ENCODE measurements at places on chromosomes 1 and 21.

GRCh38 chr1:21495225-21495820 lies 13.9 kb upstream of the ALPL start:
- no peak for DNase-seq

DNA sequence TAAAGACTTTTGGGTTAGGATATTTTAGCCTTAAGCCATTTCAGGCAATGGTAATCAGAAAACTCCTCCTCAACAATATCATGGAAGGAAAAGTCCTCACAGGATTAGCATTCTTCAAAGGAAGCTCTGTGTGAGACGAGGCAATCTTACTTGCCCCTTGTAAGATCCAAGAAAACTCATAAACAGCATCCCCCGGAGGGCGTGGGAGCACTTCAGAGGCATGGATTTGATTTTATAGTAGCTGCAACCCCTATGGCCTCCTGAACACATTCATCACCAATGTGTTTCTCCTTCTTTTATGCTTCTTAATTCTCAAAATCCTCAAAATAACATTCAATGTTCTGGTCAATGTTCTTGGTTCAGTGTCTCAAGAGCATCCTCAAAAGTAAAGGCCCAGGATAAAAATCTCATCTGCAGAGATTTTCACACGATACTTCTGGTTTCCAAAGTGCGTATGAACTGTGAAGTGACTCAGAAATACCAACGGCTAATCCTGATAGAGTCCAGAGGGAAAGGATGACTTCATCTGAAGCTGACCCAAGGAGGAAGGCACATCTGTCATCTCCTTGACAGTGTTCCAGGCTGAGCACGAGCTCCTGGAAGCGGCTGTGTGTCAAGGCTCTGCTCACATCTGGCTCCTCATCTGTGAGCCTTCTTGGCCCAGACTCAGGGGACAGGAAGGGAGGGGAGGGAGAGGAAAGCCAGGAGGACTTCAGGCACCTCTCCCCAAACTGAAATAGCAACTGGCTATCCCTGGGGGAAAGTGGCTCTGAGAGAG lies 49.3 kb upstream of the PSEN2 start:
- DNase-seq, result peak; percentile 81

- DNase-seq, result no peak
Measured at GRCh38 chr1:91731815-91732214, 154.1 kb downstream of the TGFBR3 start.

DNA sequence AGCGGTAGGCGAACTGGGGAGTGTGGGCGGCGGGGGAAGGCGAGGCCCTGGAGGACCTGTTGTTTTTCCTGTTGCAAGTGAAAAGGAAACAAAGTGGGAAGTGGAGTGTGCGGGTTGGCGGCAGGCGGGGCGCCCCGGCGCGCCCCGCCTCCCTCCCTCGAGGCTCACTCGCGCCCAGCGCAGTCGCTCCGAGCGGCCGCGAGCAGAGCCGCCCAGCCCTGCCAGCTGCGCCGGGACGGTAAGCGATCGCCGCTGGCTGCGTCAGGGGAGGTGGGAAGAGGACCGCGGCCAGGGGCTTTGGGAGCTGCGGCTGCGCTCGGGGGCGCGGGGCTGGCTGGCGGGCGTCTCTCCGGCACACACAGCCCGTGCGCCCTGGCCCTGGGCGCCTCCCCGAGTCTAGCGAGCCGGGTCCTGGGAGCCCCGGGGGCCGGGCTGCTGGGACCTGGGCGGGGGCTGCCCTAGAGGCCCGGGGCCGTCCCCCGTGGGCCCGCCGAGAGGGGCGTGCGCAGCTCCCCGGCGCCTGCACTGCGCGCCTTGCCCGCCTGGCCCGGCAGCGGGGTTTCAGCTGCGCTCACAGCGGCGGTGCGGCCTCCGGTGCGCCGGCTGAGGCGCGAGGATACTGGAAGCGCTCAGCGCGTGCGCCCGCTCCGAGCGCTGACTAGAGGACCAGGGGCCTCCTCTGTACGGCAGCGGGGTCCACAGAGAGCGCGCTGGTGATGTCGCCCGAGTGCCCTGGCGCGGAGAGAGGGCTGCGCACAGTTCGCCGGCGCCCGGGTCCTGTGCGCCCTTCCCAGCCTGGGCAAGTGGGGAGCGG lies at the start of gene PIK3CD:
PIK3CD (plus strand) TSS at position 167 of the 814 bp plus-strand sequence. CDS start 58,725 bp downstream, outside the sequence.
- DNase-seq, result peak; percentile 13

DNA sequence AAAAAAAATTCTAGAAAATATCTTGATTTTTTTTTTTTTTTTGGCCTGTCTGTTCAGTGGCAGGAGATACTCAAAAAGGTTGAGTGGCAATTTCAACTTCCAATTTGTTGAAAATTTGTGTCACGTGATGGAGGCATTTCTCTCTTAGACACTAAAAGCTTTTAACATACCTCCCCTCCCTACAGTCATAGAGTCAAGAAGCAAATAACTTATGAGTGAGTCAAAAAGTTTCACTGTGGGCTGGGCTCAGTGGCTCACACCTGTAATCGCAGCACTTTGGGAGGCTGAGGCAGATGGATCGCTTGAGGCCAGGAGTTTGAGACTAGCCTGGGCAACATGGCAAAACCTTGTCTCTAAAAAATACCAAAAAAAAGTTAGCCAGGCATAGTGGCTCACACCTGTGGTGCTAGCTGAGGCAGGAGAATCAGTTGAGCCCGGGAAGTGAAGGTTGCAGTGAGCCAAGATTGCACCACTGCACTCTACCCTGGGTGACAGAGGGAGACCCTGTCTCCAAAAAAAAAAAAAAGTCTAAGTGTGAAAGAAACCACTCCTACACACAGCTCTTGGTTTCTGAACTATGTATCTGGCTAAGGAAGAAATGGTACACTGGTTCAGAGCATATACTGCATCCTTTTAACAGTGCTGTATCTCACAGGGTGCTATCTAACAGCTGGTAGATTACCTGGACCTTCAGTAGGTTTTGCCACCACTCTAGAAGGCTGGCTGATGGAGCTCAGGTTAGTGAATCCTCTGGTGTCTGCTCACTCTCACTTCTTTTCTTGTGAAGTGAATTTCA lies 11.6 kb upstream of the BSDC1 start:
- DNase-seq, result no peak

DNA sequence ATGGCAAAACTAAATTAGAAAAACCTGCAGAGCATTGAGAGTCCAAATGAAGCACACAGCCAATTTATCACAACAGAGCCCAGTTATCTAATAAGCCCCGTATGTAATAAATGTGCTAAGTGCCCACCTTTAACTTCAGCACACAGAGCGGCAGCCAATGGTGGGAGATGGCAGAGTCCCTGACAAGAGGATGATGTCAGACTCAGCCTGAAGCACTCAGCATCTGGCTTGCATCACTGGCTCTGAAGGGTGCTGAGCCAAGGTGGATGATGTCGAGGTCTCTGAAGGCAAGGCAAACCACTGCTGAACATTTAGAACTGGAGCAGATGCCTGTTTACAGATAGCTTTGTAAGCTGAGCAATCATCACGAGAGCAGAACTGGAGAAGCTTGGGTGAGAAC lies 118.3 kb downstream of the NUF2 start:
- DNase-seq, result no peak

- DNase-seq, result no peak
Measured at GRCh38 chr21:40882192-40882915, 35.4 kb upstream of the DSCAM start.

GRCh38 chr1:246139745-246140182 lies 367.3 kb downstream of the SMYD3 start:
- peak; percentile 64 for DNase-seq

GRCh38 chr1:30277911-30278310 lies 445.5 kb downstream of the MATN1 start:
- DNase-seq, result no peak

- DNase-seq, result no peak
Measured at GRCh38 chr1:13829152-13829769, 129.3 kb downstream of the PRDM2 start.

GRCh38 chr1:30639881-30640452 lies 83.4 kb downstream of the MATN1 start:
- DNase-seq, result no peak

- DNase-seq, result no peak
Measured at GRCh38 chr1:214455971-214456867, 95.2 kb downstream of the PTPN14 start.

- no peak for DNase-seq
Measured at GRCh38 chr1:11245904-11246719, 16.2 kb downstream of the MTOR start.

- DNase-seq, result no peak
Measured at GRCh38 chr1:3551290-3551678, 60.0 kb downstream of the MEGF6 start.

- DNase-seq, result peak; percentile 44
Measured at GRCh38 chr1:103108376-103109150, at the start of gene COL11A1. COL11A1 (minus strand) TSS chr1:103108522; CDS start chr1:103108178, 344 bp downstream.

- DNase-seq, result no peak
Measured at GRCh38 chr1:178121883-178122282, 28.0 kb downstream of the RASAL2 start.

- no peak for DNase-seq
Measured at GRCh38 chr1:1609822-1610485, 5.3 kb upstream of the MIB2 start.

GRCh38 chr1:17826165-17826488 lies 71.0 kb downstream of the ACTL8 start:
- no peak for DNase-seq

- no peak for DNase-seq
Measured at GRCh38 chr21:31360717-31361116, 16.7 kb upstream of the TIAM1 start.

DNA sequence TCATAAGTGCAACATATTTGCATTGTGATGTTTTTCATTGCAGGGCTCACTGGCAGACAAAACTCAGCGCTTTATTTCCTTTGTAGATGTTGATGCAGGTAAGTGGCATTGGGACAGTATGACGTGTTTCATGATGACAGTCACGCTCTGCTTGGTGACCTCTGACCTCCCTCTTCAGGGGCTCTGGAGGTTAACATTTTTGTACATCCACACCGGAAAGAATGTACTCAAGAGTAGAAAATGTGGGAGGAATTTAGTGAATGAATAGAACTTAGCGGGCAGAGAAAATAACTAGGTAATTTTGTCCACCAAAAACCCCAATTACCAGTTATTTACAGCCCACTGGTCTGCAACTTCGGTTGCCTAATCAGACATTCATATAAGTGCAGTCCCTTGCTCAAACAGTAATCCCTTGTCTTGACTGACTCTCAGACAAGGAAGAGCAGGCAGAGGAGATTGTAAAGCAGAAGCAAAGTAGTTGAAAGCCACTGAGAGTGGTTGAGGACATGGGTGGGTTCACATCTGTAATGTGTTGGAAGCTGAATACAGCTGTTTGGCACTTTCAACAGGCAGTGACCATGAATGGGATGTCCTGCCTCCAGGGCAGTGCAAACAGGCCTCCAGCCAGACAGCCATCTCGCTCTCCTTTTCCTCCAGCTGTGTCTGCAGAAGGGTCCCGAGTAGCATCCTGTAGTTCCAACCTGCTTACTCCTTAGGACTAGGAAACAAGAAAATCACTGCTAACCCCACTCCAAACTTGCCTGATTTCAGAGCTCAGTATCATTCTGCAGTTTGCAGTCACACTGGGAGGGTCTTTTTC lies 188.9 kb downstream of the NRIP1 start:
- no peak for DNase-seq

GRCh38 chr1:23108918-23109533 lies 59.6 kb downstream of the LUZP1 start:
- no peak for DNase-seq

DNA sequence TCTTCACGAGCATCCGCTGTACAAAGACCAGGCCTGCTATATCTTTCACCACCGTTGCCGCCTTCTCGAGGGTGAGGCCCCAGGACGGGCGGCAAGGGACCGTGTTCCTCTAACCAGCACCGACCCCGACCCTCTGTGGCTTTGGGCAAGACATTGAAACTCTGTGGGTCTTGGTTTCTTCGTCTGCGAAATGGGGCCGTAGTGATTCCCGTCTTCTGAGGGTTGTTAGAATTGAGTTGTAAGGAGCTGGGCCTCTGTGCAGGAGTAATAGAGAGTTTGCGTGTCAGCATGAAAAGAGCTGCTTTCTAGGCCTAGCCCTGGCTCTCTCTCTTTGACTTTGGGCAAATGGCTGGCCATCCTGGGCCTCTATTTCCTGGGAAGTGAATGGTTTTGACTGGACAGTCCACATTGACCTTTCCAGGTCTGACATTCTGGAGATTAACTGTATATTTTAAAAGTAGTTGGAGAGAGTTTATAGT lies 591 bp downstream of the MRPL37 start:
- no peak for DNase-seq

DNA sequence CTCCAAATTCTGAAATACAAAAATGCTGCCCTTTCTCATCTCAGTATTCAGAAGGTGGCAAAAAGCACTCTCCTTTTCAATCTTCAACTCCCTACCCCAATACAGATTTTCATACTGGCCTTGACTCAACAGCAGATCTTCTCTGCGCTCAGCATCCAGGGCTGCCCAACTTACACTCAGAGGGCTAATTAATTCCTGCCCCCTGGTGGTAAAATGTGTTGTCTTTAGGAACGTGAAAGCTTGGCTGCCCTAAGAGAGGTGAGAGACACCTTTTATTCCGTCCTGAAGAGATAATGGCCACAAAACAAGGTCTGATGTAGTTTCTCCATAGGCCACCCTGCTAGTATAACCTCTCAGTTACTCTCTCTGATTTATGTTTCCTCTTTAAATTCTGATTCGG lies 25.0 kb downstream of the KRTAP24-1 start:
- DNase-seq, result no peak

DNA sequence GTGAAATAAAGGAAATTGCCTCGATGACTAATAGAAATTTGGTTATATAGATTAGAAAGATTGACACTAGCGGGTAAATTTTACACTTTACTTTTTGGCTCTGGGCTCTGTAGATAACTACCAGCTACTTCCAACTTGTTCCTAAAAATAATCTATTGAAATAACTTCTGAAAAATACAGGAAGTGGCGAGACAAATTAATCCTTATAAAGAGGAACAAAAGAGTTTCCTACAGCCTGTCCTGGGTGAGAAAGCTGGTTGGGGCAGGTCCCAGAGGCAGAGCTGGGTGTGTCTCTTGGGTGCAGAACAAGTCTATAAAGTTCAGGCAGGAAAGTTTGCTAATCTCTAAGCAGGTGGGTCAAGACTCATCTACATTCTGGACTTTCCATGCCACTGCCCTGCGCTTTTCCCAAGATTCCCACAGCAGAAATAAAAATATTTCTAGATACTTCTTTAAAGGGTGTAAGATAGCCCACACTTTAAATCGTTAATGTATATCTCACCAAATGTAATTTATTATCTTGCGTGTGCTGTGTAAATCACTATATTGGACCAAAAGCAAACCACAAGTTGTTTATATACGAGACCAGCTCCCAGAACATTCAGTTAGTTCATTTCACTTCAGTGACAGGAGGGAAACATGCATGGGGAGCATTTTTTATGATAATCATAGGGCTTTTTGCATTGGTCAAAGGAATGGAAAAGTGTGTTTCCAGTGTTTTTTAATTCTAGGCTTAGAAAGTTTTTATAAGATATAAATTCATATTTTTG lies 70.1 kb upstream of the NRIP1 start:
- DNase-seq, result no peak

GRCh38 chr1:111737216-111738132 lies 1.7 kb downstream of the INKA2 start:
- no peak for DNase-seq

Measured in fibroblast of skin of left biceps (primary cell).